Activated CD8-positive, alpha-beta memory T cell treated with anti-CD3 and anti-CD28 coated beads, Interleukin-2, amount 10 ng/mL, durations not matched to agents 7 days and 5 days (primary cell): ENCODE measurements at places on chromosomes 7 and 10. TPM values are rescaled to one million over a fixed set of nuclear protein-coding genes. Genes with fewer than 3 reads are reported as not detected.

CALHM1 gene
- 0.47 TPM for total RNA-seq

SFMBT2 gene
- total RNA-seq, result 69.0 TPM

WDR86 gene
- not detected for total RNA-seq

OR6B1 gene
- not detected for total RNA-seq

USP6NL gene
- 0.49 TPM for total RNA-seq

CCL24 gene
- total RNA-seq, result not detected

MUC3A gene
- total RNA-seq, result not detected

PCGF5 gene
- total RNA-seq, result 45.7 TPM

LIPJ gene
- total RNA-seq, result not detected

- DNase-seq, result no peak
Measured at GRCh38 chr10:77869626-77870420, 56.7 kb downstream of the DLG5 start.

DNA sequence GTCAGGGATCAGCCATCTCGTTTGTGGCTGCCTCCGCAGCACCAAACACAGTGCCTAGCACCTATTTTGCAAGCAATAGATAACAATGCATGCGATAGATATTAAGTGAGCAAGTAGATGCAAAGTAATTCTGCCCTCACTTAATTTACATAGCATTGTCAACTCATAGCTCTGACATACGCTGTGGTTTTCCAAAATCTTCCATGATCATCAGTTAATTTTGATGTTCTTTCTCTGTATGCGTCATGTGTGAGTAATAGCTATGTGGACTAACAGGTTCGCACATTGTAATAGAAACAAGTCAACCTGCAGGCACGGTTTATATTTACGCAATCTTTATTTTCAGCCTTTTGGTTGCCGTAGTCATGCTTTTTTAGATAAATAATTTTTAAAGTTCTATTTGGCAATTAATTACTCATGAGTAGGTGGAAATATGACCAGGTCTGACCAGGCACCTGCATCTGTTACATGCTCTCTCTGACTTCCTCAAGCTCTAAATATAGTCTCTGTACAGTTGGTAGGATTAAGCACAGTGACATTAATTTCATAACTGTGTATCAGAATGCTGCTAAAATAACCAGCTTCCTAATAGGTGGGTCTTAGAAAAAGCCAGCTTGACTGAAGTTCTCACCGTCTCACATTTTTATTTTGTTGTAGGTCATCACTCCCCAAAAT lies 13.3 kb downstream of the MAP3K8 start:
- DNase-seq, result no peak

GRCh38 chr7:9026121-9026520 lies 592.7 kb downstream of the NXPH1 start:
- DNase-seq, result no peak

- DNase-seq, result peak; percentile 29
Measured at GRCh38 chr10:133143546-133143945, 16.5 kb upstream of the KNDC1 start.

GRCh38 chr7:36614959-36615358 lies 109.3 kb downstream of the AOAH start:
- DNase-seq, result no peak

DNA sequence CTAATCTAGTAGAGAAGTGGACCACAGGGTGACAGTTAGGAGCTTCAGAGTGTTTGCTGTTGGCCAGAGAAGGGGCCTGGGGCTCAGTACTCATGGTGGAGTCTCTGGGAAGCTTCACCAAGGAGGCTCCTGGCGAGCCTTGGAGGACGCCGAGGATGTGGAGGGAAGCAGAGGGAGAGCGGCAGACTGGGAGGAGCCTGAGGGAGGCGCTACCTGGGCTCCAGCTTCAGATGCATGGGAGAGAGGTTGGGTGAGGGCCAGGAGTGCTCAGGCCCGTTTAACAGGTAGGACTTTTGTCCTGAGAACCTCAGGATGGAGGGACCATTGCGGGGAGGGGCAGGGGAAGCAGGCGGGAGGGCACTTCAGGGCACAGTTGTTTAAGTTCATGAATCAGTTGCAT lies 24.2 kb downstream of the DOCK1 start:
- no peak for DNase-seq

- DNase-seq, result peak; percentile 43
Measured at GRCh38 chr7:54788664-54789063, 29.7 kb upstream of the SEC61G start.

GRCh38 chr7:12913002-12913401 lies 225.6 kb downstream of the ARL4A start:
- no peak for DNase-seq

DNA sequence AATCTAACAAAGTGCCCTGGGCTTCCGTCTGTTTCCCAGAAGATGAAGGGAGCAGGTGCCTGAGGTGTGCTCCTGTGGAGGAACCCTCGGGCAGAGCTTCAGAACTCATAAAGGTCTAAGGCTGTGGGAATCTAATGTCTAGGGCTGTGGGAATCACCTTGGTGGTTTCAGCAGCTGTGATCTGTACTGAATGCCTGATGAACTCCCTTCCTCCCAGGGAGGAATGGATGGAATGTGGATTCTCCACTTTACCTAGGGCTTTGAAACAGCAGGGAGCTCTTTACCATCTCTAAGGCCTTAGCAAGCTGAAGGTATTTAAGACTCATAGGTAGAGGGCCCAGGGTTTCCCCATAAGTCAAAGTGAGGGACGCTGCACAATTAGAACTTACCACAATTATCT lies 36.0 kb upstream of the SEMA3E start:
- DNase-seq, result no peak

DNA sequence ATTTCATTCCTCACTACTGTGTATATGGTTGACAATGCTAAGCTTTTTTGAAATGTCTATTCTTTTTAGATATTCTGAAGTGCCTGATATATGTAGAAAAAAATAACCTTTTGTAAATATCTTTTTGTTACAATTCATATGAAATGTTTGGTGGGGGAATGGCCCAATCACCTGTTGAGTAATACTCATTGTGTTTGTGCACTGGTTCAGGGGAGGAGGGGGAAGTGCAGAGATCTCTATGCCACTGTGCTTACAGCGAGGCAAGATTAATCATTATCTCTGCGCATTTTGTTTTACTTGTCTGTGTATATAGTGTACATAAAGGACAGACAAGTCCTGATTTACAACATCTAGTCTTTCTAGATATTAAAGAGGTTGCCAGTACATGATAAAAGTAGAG lies 25.2 kb downstream of the NUP42 start:
- DNase-seq, result no peak

- peak; percentile 93 for DNase-seq
Measured at GRCh38 chr10:95793401-95794045, 37.6 kb downstream of the ENTPD1 start.

GRCh38 chr7:83588602-83589240 lies 60.2 kb downstream of the SEMA3E start:
- no peak for DNase-seq

DNA sequence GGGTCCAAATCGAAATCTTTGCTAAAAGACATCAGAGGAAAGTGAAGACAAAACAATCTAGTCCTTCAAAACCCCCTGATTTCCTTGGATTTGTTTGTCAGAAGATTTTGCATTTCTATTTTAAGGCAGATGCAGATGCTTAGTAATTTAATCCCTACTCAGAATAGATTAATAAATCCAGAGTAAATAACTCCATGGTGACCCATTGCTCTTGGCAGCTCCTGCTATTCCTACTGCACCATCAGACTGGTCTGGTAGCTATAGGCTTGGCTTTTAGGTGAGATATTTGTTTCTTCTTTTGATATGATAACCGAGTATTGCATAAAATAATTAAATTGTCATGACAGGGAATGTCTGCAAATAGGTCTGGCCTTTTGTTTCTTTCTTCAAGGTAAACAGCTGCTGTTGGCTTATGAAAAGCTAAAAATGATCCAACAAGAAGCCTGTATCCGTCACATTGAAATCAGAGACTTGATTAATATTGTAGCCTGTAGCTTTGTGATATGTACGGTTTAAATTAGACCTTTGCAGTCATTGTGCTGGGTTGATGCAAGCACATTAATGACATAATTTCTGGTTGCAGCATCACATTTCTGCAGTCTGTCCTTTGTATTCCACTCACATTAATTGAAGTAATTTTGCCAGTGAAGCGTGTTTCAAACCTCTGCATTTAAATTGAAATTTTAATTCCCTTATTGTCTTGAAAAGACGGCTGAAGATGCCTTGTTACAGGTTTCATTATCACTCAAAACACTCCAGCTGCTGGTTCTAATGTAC lies 40.7 kb downstream of the EXOC4 start:
- DNase-seq, result no peak

GRCh38 chr10:123611243-123611642 lies 54.9 kb upstream of the GPR26 start:
- DNase-seq, result no peak

GRCh38 chr7:698515-699475 lies 27.7 kb upstream of the DNAAF5 start:
- DNase-seq, result no peak

DNA sequence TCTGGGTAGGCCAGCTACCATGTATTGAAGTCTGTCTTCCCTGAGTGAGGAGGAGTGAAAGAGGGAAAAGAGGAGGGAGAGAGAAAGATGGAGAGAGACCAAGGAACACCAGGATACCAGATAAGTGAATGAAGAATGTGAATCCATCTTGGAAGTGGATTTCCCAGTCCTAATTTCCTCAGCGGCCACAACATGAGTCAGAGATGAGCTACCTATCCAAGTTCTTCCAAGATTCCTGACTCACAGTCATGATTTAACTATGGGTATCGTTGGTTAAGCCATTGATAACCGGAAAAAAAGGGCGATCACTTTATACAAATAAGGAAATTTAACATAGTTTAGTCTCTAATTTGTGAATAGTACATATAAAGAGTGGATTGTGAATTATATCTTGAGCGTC lies 561.8 kb downstream of the ATRNL1 start:
- no peak for DNase-seq

GRCh38 chr7:94324380-94325121 lies 70.1 kb upstream of the COL1A2 start:
- DNase-seq, result no peak

DNA sequence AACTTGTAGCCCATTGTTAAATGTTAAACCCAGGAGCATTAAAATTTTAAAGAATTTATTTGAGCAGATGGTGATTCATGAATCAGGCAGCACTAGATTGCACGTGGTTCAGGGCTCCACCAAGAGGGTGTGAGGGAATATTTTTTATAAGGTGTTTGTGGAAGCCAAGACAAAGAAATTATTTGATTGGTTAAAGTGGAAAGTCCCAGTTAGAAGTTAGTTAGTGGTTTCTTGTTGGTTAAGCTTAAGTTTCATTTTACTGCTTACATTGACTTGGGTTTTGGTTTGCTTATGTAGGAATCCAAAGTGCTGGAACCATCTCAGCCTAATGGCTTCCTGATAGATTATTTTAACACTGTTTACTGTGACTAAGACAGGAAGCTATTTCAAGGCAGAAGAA lies 906.2 kb downstream of the LRMDA start:
- DNase-seq, result no peak

DNA sequence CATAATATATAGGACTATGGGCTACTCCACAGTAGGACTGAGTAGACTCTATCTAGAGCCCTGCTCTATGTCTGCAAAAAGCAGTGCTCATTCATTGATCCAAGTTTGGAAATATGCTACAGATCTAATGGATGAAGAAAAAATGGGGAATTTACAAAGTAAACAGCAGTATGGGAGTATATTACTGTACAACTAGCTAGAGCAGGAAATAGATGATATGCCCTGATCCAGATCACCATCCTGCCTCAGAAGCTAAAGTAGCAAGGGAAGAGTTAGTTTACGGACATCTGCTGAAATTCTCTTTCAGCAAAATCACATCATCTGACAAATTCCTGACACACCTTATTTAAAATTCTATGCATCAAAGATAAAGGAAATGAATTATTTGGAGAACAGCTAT lies 168.2 kb upstream of the SEMA3A start:
- DNase-seq, result no peak

DNA sequence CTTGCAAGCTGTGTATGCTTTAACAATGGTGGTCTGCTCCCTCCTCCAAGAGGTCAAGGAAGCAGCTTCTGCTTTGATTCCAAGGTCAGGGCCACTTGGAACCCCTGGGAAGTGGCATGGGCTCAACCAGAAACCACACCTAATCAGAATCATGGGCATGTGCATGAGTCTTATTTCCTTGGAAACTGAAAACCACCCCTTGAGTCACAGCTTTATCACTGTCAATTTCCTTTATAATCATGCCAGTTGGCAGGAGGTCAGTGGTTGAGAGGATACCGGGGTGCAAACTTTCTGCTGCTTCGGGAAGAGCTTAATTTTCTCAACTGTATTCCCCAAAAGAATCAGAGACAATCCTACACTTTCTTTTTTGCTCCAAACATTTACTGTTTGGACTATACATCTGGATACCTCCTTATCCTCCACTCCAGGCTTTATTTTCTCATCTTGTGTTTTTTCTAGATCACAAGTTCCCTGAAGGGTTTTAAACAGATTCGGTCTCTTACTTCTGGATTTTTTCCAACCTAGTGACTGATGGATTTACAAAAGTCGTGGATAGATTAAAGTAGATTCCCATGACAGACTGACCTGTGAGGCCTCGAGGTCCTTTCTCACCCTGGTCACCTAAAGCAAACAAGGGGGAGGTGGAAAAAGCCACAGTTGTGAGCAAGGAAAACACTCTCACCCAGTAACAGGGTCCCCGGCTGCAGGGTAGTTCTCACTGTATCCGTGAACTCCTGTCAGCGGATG lies 36.0 kb downstream of the COL17A1 start:
- no peak for DNase-seq

GRCh38 chr7:67571026-67571545 lies 574.5 kb downstream of the TYW1 start:
- DNase-seq, result no peak

- DNase-seq, result no peak
Measured at GRCh38 chr7:64310426-64310825, 3.3 kb upstream of the ZNF736 start.

DNA sequence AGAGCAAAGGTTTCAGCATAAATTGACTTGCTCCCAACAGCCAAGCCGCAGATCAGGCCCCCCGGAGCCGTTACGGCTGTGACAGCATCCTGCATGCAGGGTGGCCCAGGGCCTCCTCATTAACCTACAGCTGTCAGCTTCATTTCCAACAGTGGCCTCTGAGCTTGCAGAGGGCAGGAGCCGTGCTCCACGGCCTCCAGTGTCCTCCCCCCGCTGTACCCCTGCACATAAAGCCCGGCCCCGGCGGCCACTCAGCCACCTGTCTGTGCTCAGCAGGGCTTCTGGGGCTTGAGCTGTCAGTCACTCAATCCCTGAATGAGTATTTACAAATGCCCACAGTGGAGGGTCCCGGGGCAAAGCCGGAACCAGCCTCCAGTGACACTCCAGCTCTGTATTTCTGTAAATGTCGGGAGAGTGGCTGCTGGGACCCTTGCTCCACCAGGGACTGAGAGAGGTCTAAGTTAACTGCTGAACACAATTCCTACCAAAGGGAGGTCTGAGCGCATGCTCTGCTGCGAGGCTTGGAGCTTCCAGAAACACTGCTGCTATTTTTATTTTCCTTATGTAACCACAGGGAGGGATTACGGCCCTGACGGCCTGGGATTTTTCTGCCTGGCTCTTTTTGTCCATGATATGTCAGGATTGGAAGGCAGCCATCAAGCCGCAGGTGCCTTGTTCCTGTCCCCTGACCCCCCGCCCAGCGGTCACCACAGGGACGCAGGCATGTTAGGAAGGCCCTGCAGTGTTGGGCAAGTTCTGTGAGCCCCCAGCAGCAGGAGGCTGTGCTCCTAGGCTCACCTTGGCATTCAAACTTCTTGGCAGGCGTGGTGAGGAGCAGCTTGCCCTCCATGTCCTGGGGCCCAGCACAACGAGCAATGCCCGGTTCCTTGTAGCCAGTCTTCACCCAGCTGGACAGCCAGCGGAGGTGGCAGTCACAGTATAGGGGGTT lies 165.0 kb downstream of the SLIT1 start:
- DNase-seq, result no peak

- no peak for DNase-seq
Measured at GRCh38 chr7:38728145-38728544, 97.0 kb upstream of the AMPH start.

GRCh38 chr10:74223755-74224529 lies 72.9 kb downstream of the ADK start:
- DNase-seq, result no peak
